HFFc6 (cell line): ENCODE measurements at places on chromosomes 12 and 14. TPM values are rescaled to one million over a fixed set of nuclear protein-coding genes. Genes with fewer than 3 reads are reported as not detected.

GRCh38 chr14:96461950-96462798, 40.0 kb upstream of the PAPOLA start:
- no peak for DNase-seq
- no peaks in the 10 kb centered on the region for H3K4me1 ChIP-seq
- peaks cover 14% of the 10 kb centered on the region for H3K27me3 ChIP-seq
- H3K27ac ChIP-seq: no peak overlapping the region
- H3K4me3 ChIP-seq: no peak overlapping the region
- H3K36me3 ChIP-seq: no peaks in the 10 kb centered on the region

DNA sequence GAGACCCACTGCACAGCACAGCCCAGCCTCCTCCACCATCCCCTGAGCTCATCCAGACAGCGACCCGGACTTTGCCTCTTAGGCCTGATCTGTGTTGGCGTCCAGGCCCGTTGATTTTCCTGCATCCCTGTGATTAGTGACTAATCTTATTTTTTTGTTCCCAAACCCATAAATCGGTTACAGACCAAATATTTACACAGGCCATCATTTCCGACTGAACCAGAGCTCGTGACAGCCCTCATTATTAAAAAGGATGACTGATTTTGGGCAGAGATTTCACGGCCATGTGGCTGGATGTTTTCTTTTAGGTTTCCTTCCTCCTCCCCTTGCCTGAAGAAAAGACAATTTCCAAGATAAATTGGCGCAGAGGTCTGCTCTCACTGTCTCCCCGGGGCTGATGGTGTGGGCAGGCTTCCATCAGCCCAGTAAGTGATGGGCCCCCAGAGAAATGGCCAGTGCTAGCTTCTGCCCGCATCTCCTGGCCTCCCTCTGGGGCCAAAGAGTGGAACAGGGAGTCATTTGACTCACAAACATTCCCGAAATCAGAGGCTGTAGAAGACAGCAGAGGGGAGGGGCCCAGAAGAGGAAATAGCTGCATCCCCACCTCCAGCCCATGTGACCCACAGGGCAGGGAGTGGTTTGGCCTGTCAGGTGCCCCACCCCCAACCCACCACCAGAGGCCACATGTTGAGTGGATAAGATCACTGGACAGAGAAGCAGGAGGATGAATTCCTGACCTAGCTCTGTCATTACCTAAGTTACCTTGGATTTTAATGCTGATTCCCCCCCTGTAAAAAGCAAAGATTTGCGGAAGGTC, 283.5 kb downstream of the KSR2 start:
- peak; percentile 79 for DNase-seq
- H3K4me3 ChIP-seq: peak overlapping the region; percentile 76
- peaks cover 5% of the 10 kb centered on the region; the same call in 1 of the 2 replicates for H3K36me3 ChIP-seq
- H3K4me1 ChIP-seq: peaks cover 70% of the 10 kb centered on the region
- H3K27me3 ChIP-seq: peaks cover 8% of the 10 kb centered on the region

DNA sequence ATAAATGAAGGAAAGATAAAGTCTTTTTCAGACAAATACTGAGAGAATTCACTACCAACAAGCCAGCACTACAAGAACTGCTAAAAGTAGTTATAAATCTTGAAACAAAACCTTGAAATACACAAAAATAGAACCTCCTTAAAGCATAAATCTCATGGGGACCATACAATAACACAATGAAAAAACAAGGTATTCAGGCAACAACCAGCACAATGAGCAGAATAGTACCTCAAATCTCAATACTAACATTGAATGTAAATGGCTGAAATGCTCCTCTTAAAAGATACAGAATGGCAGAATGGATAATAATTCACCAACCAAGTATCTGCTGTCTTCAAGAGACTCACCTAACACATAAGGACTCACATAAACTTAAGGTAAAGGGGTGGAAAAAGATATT, 7.7 kb upstream of the IQSEC3 start:
- H3K36me3 ChIP-seq: no peaks in the 10 kb centered on the region
- no peaks in the 10 kb centered on the region for H3K4me1 ChIP-seq
- DNase-seq: no peak
- H3K27me3 ChIP-seq: peaks cover 37% of the 10 kb centered on the region

DNA sequence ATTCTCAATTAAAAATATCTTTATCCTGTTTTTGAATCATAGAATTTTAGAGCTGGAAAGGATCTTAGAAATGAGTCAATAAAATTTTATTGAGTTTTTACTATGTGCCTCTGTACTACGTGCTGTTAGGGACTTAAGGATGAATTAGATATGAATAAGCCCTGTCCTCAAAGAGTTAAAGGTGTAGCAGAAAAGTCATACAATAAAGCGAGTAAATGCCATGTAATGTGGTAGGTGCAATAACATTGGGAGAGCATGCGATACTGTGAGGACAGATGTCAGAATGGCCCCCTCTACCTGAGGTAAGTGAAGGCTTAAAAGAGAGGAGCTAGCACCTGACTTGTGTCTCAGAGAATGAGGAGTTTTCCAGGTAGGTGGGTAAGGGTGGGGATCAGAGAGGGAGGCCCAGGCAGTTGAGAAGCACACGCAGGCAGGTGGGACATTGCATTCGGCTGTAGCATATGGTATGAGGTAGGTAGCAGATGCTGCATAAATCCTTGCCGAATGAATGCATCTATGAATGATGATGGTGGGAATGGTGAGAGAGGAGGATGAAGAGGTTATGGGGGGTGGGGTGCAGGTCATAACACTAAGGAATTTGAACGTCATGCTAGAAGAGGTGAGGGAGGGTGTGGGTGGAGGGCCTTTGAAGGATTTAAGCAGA, 35.4 kb upstream of the ATP23 start:
- H3K4me1 ChIP-seq: peaks cover 34% of the 10 kb centered on the region
- H3K27me3 ChIP-seq: peaks cover 8% of the 10 kb centered on the region
- no peaks in the 10 kb centered on the region for H3K36me3 ChIP-seq

The SYNDIG1L gene
- not detected in 3 replicates for total RNA-seq
